Stimulated activated CD4-positive, alpha-beta T cell treated with anti-CD3 and anti-CD28 coated beads, Interleukin-4, amount 100 ng/mL, for 4 hours (primary cell): ENCODE measurements at places on chromosomes 6 and 20.

DNA sequence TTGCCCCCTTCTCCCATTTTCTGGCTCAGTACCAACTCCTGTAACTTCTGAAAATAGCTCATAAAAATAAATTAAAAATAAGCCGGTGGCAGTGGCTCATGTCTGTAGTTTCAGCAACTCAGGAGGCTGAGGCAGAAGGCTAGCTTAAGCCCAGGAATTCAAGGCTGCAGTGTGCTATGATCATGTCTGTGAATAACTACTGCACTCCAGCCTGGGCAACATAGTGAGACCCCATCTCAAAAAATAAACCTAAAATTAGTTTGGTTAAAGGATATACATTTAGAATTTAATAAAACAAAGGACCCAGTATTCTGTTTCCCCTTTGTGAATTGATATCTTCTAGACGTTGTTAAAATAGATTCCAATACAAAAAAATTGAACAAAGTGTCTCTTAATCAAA lies 10.5 kb downstream of the PRDM13 start:
- no peak for DNase-seq

- no peak for DNase-seq
These were observed 5.6 kb downstream of the PCMTD2 start for GRCh38 chr20:64261138-64261537.

- no peak for DNase-seq
These were observed 273.9 kb upstream of the TAB2 start for GRCh38 chr6:149043476-149044130.

GRCh38 chr6:101550451-101550850 lies 156.9 kb downstream of the GRIK2 start:
- no peak for DNase-seq

DNA sequence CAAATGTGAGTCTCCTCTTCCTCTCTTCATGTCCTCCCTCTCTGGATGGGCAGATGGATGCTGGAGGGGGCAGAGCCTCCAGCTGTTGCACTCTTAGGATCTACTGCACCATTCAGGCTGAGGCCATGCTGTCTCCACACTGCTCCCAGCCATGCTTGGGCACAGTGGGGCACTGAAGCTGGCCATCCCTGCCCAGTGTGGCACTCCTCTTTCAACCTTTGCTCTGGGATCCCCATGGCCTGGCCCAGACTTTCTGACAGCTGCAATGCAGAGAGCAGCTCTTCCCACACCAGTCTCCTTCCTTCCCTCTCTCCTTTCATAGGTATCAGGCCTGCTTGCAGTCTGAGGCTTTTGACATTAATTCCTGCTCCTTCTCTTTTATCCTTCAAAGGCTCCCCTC lies 9.3 kb downstream of the KCNK17 start:
- DNase-seq, result no peak

DNA sequence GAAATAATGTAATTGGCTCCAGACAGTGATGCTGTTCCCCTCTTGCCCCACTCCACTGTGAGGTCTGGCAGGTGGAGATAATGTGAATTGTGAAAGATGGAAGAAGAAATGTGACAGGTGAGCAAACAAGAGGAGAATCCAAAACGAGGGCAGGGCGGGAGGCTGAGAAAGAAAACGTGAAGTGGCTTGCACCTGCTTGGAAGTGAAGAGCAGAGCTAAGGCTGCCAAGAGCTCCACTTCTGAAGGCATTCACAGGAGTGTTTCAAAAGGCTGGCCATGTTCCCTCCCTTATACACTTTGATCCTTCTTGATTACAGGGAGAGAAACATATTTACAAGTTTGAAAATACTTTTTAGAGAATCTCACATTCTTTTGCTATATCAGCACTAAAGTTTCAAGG lies 359.4 kb downstream of the EPHA7 start:
- no peak for DNase-seq

DNA sequence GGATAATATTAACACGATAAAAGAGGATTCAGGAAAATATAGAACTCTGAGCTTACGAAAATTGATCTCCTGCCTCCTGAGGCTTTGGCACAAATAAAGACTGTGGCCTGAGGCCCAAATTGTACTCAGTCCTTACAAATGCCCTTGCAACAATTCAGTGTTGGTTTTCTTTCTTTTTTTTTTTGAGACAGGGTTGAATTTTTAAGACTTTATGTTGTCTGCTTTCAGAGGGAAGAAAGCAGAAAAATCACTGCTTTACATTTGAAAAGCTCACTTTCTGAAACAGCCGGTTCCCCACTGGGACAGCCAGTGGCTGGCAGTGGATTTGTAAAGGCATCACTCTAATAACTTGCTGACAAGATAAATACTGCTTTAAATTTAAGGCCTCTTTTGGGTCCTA lies 290.5 kb downstream of the SLC35F1 start:
- DNase-seq, result no peak

GRCh38 chr6:157002774-157003173 lies 225.6 kb downstream of the ARID1B start:
- DNase-seq, result no peak

DNA sequence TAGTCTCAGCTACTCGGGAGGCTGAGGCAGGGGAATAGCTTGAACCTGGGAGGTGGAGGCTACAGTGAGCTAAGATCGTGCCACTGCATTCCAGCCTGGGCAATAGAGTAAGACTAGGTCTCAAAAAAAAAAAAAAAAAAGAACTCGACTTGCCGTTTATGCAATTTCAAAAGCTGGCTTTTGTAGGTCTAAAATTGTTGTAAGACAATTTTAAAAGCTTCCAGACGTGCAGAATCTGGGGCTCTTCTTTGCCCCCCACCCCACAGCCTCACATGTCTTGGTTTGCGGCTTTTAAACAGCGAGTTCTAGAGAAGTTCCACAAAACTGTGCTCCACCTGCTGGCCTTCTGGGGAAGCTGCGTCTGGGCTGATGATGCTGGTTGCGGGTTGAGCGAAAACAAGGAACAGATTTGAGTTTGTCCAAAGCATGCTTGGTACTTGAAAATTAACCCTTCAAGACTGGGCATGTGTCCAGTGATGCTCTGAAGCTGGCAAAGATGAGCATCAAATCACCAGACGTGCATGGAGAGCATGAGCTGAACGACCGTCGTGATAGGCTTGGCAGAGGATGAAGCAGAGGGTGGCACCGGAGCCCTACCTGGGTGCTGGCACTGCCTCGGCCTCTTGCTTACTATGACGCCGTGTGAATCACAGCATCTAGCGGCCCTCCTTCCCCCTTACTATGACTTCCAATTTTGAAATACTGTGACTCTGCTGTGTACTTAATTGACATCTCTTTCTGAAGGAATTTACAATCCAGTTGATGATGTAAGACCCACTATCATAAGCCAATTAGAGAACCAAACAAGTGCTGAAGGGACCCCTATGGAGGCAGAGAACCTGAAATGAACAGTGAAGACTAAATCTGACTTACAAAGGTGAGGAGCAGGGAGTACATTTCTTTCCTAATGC lies 171.4 kb downstream of the GMPR start:
- peak; percentile 33 for DNase-seq

DNA sequence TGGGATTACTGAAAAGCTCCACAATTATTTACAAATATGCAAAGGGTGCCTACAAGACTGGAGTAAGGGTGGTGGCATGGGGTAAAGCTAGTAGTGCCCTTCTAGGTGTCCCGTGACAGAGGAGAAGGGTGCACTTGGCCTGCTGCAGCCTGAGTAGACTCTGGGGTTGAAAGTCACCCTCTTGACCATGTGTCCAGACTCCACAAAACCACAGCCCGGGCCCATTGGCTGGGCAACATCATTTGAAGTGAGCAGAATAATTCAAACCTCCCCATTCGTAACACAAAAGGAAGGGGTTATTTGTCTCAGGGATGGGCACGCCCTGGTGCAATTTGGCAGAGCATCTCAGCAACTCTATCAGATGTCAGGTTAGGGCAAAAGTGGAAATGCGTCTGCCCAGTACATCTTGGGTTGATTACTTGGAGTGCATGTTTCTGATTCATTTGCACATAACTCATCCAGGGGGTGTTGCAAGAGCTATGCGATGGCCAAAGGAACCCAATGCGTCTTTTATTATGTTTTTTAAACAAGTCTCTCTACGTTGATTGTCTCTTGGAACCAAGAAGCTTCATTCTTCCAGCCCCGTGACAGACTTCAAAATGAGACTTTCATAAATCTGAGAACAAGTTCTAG lies 56.7 kb downstream of the ISM1 start:
- DNase-seq, result no peak

GRCh38 chr6:41371461-41371991 lies 36.1 kb downstream of the NCR2 start:
- DNase-seq, result no peak

- DNase-seq, result no peak
These were observed 42.6 kb upstream of the PHACTR3 start for GRCh38 chr20:59561614-59562277.

DNA sequence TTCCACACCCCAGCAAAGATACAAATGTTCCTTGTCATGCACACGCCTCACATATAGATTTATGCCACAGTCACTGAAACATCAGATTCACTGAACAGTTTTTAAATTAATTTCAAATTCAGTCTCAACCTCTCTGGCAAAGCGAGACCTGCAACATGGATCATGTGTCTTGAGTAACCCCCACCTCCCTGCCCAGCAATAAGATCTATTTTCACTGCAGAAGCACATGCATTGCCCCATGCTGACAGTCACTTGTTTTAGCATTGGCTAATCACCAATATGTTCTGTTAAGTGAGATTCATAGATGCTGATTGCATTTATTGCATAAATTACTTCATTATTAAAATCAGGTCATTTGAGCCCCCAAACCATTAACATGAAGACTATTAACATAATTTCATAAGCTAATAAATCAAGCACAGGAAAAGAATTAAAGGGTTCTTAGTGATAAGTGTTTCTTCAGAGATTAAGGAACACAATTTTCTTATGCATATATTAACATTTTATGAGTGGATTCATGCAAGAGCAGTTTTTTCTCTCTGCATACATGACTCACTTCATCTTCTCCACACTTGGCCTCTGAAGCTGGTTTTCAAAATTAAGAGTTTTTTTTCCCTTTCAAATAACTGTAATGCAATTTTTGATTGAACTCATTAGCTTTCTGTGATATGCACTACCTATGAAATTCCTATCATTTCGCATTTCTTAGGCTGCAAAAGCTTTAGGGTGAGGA lies 173.2 kb upstream of the SOX4 start:
- DNase-seq, result no peak

DNA sequence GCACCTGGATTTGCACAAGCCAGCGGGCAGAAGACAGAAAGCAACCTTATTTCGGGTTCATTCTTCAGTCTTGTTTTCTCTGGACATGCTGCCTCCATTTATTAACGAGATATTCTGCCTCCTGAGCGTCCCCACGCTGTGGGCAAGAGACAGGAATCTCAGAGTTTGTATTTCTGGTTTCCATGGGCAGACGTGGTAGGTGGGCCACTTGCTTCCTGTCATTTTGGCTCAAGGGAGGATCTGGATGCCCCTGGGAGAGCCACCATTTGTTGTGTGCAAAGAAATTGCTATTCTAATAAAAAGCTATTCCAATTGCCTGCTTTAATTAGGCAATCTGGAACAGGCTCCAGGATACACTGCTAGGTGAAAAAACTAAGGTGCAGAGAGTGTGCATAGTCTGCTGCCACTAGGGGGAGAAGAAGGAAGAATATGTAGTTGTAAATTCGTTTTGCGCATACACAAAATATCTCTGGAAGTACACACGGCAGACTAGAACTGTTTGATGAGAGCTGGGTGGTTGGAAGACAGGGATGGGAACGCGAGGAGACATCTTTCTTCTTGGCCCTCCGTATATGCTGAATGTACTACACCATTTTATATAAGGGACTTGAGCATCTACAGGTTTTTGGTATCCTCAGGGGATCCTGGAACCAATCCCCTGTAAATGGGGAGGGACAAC lies 30.1 kb upstream of the SLC16A10 start:
- DNase-seq, result no peak

DNA sequence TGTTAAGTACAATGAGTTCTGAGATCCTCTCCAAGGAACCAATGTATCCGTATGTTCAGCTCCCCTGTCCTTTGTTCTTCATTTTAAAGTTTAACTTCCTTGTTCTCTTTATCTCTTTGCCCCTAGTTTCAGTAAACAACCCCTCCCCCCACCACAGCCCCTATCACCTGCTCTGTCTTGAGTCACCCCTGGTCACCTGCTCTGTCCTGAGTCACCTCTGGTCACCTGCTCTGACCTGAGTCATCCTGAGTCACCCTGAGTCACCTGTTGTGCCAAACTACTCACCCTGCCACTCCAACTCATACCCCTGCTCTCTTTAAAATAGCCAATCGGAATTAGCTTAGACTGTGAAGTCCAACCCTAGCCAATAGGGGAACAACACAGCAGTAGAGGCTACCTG lies 288.7 kb upstream of the CDYL start:
- no peak for DNase-seq

DNA sequence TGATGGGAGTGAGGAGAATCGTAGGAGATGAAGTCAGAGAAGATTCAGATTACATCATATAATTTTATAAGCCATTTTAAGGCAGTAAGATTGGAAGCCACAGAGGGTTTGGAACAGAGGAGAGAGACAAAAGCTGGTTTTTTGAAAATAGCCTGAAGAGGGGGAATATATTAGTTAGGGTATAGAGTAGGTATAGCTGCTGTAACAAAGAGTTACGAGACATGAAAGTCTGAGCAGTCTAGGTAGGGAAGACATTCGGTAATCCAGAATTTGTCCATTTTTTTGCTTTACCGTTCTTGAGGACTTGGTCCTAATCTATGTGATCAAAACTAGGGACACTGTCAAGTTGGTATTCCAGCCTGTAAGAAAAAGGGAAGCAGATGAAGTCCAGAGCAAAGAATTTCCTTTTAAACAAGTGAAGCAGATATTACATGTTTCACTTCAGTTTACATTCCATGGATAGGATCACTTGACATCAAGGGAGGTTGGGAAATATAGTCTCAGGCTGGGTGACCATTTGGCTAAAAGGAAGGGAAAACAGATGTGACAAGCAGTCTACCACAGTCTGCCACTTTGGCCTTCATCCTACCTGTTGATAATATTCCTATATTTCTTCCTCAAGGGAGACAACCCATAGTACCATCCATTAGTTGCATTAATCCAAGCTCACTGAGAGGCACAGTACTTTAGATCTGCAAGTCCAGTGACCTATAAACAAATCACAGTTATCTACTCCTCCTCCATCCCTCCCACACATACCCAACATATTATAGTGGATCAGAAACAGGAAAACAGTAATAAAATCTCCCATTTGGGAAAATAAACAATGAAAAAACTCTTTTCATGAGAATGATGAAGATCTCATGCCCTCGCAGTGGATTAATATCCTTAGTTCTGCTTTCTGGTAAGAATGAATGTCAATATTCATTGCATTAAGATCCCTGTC lies 10.2 kb downstream of the FAM135A start:
- DNase-seq, result no peak

- peak; percentile 45 for DNase-seq
These were observed 637 bp downstream of the MYLK4 start for GRCh38 chr6:2749969-2750600.
